ENCODE measurements at places on chromosomes 7 and 10.

GRCh38 chr7:97752215-97752614, 20.3 kb downstream of the TAC1 start:
- DNase-seq: no peak

DNA sequence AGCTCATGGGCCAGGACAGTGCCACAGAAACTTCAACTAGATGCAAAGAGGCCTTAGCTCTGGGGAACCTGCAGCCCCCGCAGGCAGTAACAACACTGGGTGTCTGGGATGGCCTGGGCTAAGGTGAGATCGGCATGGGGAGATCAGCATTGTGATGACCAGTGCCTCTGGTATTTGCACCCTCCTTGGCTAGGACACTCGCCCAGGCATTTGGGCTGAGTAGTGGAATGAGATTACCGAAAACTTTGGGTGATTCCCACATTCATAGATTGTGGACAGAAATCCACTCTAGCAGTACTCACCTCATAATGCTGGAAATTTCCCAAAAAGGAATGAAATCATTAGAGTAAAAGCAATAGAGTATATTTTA, 70.6 kb upstream of the ZMIZ2 start:
- no peak for DNase-seq

DNA sequence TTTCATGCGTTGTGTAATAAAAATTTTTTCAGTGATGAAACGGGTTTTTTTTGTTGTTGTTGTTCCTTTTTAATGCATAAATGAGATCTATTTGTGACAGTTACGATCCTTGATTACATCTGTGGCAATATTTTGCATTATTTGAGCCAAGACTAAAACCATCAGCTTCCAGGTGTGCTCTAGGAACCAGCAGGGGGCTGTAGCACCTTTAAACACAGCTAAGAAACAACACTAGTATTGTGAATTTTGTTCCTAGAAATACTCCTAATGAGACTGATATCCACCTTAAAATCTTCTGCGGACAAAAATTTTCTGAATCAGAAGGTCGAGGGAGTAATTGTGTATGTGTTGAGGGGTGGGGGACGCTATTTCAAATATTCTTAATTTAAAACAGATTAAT, 52.6 kb downstream of the FGFBP3 start:
- no peak for DNase-seq

- DNase-seq: no peak
Measured at GRCh38 chr10:9450801-9451200, 1396.3 kb downstream of the GATA3 start.

DNA sequence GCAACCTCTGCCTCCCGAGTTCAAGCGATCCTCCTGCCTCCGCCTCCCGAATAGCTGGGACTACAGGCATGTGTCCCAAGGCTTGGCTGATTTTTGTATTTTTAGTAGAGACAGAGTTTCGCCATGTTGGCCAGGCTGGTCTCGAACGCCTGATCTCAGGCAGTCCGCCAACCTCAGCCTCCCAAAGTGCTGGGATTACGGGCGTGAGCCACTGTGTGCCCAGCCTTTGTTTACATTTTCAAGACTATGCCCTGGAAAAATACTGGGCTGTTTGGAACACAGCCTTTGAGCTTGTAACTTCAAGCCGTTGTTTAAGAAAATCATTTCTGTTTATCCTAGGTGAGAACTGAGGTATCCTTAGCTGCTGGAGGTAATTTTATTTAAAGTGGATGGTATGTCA, 1.9 kb downstream of the ZKSCAN1 start:
- no peak for DNase-seq

- no peak for DNase-seq
Measured at GRCh38 chr10:5544216-5544805, 19.6 kb downstream of the CALML3 start.

DNA sequence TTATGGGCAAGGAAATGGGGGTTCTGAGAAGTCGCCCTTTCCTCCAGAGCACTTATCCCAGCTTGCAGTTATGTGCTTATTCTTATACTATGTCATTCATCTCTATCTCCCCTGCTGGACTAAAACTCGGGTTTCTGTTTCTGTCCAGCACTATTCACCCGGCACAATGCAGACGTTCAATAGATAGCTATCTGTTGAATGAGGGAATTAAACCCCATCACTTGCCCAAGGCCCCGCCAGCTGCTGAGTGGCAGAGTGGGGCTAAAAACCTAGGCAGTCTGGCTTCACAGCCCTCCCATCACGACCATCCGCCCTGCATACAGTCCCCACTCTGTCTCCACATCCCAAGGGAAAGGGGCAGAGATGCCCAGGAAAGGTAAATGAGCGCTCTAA, 5.4 kb downstream of the SLIT1 start:
- no peak for DNase-seq

- DNase-seq: no peak
Measured at GRCh38 chr7:4700577-4701235, 18.6 kb downstream of the FOXK1 start.

DNA sequence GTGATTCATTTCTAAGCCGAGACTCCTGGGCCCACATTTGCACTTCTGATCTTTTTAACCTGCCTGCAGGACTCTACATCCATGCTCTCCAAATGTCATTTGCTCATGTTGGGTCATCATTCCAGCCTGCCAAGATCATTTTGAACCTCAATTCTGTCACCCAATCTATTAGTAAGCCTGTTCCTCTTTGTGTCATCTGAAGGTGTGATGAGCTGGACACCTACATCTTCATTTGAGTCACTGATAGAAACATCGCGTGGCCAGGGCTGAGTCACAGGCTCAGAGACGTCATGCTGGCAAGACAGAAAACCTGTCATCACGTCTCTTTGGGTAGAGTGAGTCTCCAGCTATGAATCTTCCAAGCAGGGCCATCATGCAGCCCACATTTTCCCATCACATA, 65.3 kb upstream of the SLF2 start:
- DNase-seq: no peak

DNA sequence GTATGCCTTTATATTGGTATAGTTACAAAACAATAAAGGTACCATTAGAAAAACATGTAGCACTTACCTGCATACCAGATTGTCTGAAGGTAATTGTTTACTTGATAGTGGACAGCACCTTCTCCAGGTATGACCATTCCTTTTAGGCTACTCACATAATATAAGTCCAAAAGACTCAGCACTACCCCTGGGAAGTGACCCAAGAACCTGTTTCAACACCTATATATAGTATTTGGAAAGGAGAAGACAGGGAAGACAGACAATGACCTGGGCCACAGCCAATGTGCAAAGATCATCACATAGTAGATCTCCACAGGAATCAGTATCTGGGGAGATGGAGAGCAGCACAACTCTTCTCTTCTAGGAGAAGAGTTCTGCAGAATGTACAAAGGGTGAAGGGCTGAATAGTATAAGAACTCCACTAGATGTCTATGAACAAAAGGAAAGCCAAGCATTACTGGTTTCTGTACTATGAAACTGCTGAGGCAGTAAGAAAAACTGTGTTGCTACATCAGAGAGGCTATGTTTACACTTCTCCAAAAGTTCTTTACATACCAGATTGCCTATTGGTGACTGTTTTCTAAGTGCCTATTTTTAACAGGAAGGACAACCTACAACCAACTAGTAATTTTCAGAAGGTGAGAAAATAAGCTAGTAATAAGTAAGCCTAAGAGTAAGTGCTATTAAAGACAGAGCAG, 159.2 kb downstream of the BTAF1 start:
- no peak for DNase-seq

- no peak for DNase-seq
Measured at GRCh38 chr10:51956822-51957221, 257.4 kb upstream of the CSTF2T start.

DNA sequence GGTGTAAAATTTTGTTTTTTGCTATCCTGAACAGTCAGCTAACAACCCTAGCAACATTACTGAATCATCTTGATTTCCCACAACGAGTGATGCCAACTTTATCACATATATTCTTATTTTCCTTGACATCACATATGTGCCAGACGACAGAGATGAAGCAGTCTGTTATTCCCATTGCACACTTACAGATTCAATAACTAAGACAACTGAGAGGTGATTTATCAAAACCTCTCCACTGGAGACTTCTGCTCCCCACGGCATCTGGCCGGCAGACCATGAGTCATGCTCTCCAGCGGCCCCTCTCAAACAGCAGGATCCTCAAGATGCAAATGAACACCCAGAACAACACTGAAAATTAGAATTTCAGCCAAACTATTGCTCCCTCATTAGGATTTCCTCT, 57.1 kb downstream of the AMPH start:
- DNase-seq: no peak

GRCh38 chr7:51640841-51641240, 324.2 kb upstream of the COBL start:
- no peak for DNase-seq

DNA sequence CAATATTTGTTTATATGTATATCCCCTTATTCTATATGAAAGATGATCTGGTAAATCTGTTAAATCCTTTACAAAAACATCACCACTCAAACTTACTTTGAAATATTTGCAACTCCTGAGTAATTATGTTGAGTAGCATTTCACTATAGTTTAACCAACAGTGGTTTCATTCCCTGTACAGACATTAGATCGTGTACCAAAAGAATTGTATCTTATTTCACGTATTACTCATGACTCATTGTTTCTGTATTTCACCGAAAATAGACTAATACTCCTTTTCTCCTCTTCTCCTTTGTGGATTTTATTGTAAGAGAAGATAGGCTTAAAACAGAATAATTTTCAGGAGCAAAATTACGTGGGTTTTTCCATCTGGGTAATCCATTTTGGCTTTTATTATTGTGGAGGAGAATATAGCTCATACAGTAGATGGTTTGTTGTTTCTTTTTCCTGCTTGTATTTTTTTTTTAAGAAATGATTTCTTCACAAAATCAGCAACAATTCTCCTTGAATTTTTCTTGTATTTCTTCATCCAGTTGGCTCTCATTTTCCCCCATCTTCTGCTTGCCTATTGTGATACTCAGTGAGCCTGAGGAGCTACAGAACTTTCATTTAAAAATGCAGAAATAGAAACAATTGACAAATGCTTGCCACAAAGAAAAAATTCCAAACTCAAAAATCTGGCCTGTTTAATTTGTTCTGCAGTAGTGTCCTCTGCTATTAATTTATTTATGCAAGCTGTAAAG, 90.6 kb upstream of the OIT3 start:
- no peak for DNase-seq

DNA sequence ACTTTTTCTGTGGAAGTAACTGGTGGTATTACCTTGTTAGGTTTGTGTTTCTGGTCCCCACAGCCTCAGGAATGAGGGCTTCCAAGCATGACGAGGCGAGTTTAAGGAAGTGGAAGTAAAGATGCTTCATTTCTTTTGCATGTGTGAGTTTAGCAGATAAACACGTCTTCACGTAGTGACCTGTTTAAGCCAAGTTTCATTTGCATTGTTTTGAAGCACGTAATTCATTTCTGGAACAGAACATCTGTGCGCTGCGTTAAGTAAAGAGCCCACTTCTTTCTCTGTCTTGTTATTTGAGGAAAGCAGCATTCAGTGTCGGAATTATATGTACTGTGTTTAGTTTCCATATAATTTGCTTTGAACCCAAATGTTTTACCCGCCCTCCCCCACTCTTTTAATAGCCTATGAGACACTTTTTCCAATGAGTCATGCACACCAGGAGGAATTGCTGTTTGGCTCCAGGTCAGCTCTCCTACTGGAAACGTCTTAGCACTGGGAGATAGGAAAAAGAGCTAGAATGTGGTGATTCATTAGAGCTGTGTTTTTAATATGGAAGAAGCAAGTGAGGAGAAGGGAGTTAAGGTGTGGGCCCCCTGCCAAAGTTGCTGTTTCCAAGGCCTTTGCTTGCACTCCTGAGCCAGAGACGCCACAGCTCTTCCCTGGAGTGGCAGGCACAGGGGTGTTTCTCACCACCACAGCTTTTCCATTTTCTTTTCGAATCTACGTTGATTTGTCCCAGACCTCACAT, 36.7 kb downstream of the BTBD16 start:
- DNase-seq: no peak
